ENCODE measurements at places on chromosomes 2 and 18.

GRCh38 chr2:219630770-219631405 is 3.5 kb downstream of the SLC4A3 start:
- H3K36me3 ChIP-seq, result no peaks in the 10 kb centered on the region
- peaks cover 23% of the 10 kb centered on the region for H3K27me3 ChIP-seq
- H3K4me3 ChIP-seq, result no peak overlapping the region
- H3K27ac ChIP-seq, result no peak overlapping the region
- peaks cover 6% of the 10 kb centered on the region for H3K4me1 ChIP-seq

DNA sequence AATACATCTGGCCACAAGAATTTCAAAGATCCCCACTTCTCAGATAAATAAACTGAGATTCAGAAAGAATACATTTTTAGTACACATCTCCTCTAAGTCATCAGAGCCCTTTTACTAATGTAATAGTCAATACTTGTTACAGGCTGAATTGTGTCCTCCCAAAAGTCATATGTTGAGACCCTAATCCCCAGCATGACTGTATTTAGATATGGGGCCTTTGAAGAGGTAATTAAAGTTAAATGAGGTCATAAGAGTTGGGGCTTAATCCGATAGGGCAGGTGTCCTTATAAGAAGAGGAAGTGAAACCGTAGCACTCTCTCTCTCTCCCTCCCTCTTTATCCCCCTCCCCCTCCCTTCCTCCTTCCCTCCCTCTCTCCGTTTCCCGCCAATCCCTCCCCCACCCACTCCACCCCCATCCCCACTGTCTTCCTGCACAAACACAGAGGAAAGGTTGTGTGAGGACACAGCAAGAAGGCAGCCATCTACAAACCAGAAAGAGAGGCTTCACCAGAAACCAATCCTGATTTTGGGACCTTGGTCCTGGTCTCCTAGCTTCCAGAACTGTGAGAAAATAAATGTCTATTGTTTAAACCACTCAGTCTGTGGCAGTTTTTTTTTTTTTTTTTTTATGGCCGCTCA is 66.6 kb upstream of the ZNF397 start:
- H3K4me1 ChIP-seq, result no peaks in the 10 kb centered on the region
- H3K27me3 ChIP-seq, result no peaks in the 10 kb centered on the region
- H3K27ac ChIP-seq, result no peak overlapping the region
- no peak overlapping the region for H3K4me3 ChIP-seq

- H3K36me3 ChIP-seq, result no peaks in the 10 kb centered on the region
- H3K4me3 ChIP-seq, result no peak overlapping the region
- H3K4me1 ChIP-seq, result no peaks in the 10 kb centered on the region
- no peak overlapping the region for H3K27ac ChIP-seq
- H3K27me3 ChIP-seq, result no peaks in the 10 kb centered on the region
These were observed 255.1 kb upstream of the TMEM200C start for GRCh38 chr18:6150430-6150829.

DNA sequence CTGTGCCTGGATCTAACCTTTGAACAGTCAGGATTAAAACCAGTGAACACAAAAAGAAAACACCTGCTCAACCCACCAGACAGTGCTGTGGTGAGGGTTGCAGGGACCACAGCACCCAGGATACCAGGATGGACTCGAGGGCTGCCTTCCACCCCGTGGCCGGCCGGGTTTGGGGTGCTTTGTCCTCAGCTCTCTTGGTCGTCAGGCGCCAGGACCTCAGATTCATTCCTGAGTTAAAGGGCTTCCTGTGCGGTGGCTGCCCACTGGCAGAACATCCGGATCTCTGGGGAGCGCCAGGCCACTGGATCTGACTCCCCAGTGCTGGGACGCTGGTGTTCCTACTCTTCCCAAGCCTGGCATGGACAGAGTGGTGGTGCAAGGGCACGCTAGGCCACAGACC is 239.8 kb downstream of the TFCP2L1 start:
- H3K36me3 ChIP-seq, result no peaks in the 10 kb centered on the region
- no peak for DNase-seq
- no peaks in the 10 kb centered on the region for H3K27me3 ChIP-seq

DNA sequence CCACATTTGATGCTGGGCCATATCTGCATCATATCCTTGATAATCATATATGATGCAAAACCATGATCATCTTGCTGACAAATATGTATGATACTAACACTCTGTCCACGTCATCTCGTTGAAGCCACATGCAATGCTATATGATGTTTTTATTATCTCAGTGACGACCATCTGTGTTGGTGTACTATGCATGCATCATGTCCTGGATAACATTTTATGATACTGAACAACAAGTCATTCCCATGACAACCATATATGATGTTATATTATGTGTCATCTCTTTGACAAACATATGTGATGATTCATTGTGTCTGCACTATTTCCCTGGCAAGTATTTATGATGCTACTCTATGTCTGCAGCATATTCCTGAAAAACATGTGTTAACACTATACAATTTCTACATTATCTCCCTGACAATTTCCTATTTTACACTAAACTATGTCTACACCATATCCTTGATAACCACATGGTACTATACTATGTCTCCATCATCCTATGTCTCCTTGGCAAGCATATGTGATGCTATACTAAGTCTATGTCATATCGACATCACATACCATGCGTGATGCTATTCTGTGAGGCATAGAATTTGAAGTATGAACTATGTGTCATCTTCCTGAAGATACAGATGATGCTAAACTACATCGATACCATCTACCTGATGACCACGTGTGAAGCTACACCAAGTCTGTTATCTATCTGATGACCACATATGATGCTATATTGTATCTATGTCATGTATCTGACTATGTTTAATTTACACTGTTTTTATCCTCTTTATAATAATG is 37.0 kb downstream of the DAW1 start:
- no peaks in the 10 kb centered on the region for H3K27me3 ChIP-seq
- no peak overlapping the region for H3K27ac ChIP-seq
- H3K36me3 ChIP-seq, result no peaks in the 10 kb centered on the region
- H3K4me1 ChIP-seq, result no peaks in the 10 kb centered on the region
- no peak overlapping the region for H3K4me3 ChIP-seq
- no peak for DNase-seq

GRCh38 chr18:49479381-49480137 is 7.5 kb downstream of the C18orf32 start:
- no peak overlapping the region for H3K4me3 ChIP-seq
- no peaks in the 10 kb centered on the region for H3K4me1 ChIP-seq
- no peak for DNase-seq
- H3K27ac ChIP-seq, result no peak overlapping the region
- no peaks in the 10 kb centered on the region for H3K27me3 ChIP-seq

GRCh38 chr2:3309496-3310355 is 67.9 kb downstream of the EIPR1 start:
- H3K4me3 ChIP-seq, result no peak overlapping the region
- no peaks in the 10 kb centered on the region for H3K27me3 ChIP-seq
- no peak overlapping the region for H3K27ac ChIP-seq
- H3K4me1 ChIP-seq, result peaks cover 5% of the 10 kb centered on the region

GRCh38 chr2:62263076-62263715 is 67.3 kb downstream of the B3GNT2 start:
- no peaks in the 10 kb centered on the region for H3K4me1 ChIP-seq
- H3K36me3 ChIP-seq, result no peaks in the 10 kb centered on the region
- no peak overlapping the region for H3K4me3 ChIP-seq
- no peaks in the 10 kb centered on the region for H3K27me3 ChIP-seq
- DNase-seq, result no peak
- no peak overlapping the region for H3K27ac ChIP-seq

GRCh38 chr2:67524777-67525176 is 127.6 kb downstream of the ETAA1 start:
- H3K27ac ChIP-seq, result no peak overlapping the region
- H3K27me3 ChIP-seq, result no peaks in the 10 kb centered on the region
- H3K4me3 ChIP-seq, result no peak overlapping the region
- H3K4me1 ChIP-seq, result no peaks in the 10 kb centered on the region
- no peaks in the 10 kb centered on the region for H3K36me3 ChIP-seq

GRCh38 chr2:21011453-21011852 is 32.4 kb downstream of the APOB start:
- no peak overlapping the region for H3K27ac ChIP-seq
- no peak overlapping the region for H3K4me3 ChIP-seq
- H3K27me3 ChIP-seq, result peaks cover 3% of the 10 kb centered on the region
- H3K4me1 ChIP-seq, result no peaks in the 10 kb centered on the region
- DNase-seq, result no peak

DNA sequence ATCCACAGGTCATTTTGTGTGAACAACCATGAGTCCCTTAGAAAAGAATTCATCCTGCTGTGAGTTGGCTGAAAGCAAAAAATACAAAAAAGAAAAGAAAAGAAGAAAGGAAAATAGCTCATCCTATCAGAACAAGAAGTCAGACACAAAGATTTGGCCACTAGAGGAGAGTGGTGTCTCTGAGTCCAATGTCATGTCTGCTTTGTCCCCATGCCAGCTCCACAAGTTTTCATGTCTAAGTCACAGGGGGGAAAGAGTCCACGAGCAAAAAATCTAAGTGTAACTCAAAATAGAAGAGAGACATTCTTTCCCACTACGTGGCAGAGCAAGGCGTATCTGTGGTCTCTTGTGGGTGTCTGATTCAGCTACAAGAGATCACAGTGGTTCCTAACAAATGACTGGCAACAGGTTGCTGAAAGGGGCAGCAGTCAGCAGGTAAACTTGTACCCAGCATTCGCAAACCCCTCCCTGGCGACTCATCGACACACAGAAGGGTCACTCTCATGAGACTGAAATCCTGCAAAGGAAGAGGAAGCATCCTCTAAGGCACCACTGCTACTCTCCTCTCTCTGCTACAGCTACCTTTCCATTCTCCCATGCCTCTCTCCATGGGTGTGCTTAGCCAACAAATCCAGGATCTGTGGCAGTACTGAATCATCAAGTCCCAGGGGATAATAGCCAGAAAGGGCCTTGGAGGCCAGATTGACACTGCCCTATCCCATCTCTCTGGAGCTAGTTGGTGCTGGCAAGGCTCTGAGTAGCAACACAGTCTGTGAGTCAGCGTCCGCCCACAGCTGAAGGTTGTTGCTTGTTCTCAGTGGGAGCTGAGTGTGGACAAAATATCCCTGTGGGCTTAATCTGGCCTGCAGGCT is 123.0 kb upstream of the SLC39A10 start:
- no peaks in the 10 kb centered on the region for H3K27me3 ChIP-seq
- H3K36me3 ChIP-seq, result no peaks in the 10 kb centered on the region
- peak overlapping the region; percentile 58 for H3K27ac ChIP-seq

GRCh38 chr2:96315400-96316071 is 9.6 kb upstream of the ITPRIPL1 start:
- H3K27me3 ChIP-seq, result no peaks in the 10 kb centered on the region
- H3K4me3 ChIP-seq, result peak overlapping the region; percentile 5
- no peak for DNase-seq
- H3K36me3 ChIP-seq, result no peaks in the 10 kb centered on the region
- peak overlapping the region; percentile 34 for H3K27ac ChIP-seq

- no peaks in the 10 kb centered on the region for H3K27me3 ChIP-seq
- no peak overlapping the region for H3K4me3 ChIP-seq
- no peak overlapping the region for H3K27ac ChIP-seq
- DNase-seq, result no peak
These were observed 81.7 kb upstream of the FAM98A start for GRCh38 chr2:33680644-33681363.

- H3K27ac ChIP-seq, result no peak overlapping the region
- H3K36me3 ChIP-seq, result no peaks in the 10 kb centered on the region
- no peaks in the 10 kb centered on the region for H3K27me3 ChIP-seq
- no peak overlapping the region for H3K4me3 ChIP-seq
- no peak for DNase-seq
- no peaks in the 10 kb centered on the region for H3K4me1 ChIP-seq
These were observed 38.8 kb downstream of the SCTR start for GRCh38 chr2:119485336-119486110.

DNA sequence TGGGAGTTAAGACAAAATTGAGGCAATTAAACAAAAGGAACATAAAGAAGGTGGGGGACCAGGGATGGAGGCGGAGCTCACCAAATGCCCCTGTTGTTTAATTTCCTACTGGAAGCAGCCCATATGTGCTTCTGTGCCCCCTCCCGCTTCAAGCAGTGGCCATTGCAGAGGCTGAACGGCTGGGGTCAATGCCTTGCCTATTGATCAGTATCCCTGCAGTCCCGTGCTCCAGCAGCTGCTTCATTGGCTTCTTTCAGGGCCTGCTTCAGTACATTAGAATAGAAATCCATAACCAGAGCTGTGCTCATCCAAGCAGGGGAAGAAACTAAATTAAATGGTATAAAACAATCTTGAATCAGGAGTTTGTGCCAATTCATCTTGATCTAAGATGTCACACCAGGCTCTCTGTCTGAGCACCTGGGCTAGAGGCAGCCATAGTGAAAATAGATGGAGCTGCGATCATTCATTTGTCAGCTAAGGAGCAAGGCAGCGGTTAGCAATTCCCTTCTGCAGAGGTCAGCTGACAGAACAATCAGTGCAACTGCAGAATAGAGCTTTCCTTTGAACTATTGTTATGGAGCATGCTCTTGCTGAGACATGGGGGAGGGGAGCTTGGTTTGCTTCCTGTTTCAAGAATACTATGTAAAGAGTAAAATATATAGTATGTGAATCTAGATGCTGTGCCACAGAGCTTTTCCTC is 222.4 kb downstream of the WDR7 start:
- H3K36me3 ChIP-seq, result no peaks in the 10 kb centered on the region
- H3K4me3 ChIP-seq, result no peak overlapping the region
- H3K27me3 ChIP-seq, result no peaks in the 10 kb centered on the region
- no peak for DNase-seq

DNA sequence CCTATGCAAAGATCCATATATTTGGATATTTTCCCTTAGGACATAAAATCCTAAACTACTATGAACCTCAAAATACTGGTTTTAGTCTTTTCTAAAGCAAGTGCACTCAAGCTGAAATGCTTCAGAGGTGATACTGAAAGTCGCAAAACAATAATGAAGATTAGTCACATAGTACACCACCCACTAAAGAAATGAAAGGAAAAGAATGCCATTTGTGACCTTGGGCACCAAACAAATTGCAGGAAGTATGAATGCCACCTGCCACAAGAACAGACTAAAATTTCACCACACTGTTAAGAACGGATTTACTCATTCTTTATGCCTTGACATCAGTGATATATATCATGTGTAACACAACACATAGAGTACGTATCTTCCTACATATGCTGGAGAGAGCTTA is 161.5 kb downstream of the ZNF521 start:
- no peak overlapping the region for H3K4me3 ChIP-seq
- H3K27ac ChIP-seq, result no peak overlapping the region
- H3K27me3 ChIP-seq, result no peaks in the 10 kb centered on the region
- no peaks in the 10 kb centered on the region for H3K4me1 ChIP-seq
- no peaks in the 10 kb centered on the region for H3K36me3 ChIP-seq

GRCh38 chr2:214946949-214947348 is 137.5 kb upstream of the BARD1 start:
- no peak overlapping the region for H3K4me3 ChIP-seq
- no peaks in the 10 kb centered on the region for H3K36me3 ChIP-seq
- DNase-seq, result no peak
- H3K27ac ChIP-seq, result no peak overlapping the region
- no peaks in the 10 kb centered on the region for H3K4me1 ChIP-seq

DNA sequence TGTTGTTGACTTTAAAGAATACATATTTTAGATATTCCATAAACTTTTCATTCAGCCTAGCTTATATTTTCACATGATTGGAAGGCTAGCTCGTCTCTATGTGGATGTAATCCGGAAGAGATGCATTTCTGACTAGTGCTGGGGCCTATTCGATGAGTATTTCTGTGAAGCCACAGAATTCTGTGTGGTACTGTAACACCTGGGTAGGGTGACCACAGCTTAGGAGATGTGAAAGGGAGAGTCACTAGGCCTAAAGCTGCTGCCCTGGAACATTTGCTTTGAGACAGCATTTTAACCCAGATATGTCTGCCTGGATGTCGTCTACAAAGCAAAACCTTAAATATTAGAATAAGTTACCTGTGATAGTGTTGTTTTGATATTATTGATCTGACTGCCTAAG is 83.5 kb downstream of the ZNF236 start:
- H3K27ac ChIP-seq, result no peak overlapping the region
- H3K36me3 ChIP-seq, result peaks cover 34% of the 10 kb centered on the region
- no peak for DNase-seq
- no peaks in the 10 kb centered on the region for H3K27me3 ChIP-seq
- no peak overlapping the region for H3K4me3 ChIP-seq
